ENCODE measurements at places on chromosomes 2 and 18.

DNA sequence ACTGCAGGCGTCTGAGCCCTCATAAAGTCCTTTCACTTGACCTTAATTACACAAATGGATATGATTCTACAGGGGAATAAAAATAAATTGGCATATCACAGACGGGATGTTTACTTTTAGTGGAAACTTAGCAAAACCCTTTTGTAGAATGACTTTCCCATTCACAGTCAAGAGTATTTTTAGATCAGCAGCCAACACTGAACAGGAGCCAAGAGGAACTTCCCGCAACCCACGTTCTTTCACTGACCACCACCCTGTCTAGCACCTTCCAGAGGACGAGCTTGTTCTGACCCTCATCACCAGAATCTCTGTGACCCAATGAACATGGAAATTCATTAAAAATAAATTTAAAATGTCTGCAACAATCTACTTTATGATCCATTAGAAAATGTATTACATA is 119.0 kb upstream of the SNTG2 start:
- no peak for DNase-seq

DNA sequence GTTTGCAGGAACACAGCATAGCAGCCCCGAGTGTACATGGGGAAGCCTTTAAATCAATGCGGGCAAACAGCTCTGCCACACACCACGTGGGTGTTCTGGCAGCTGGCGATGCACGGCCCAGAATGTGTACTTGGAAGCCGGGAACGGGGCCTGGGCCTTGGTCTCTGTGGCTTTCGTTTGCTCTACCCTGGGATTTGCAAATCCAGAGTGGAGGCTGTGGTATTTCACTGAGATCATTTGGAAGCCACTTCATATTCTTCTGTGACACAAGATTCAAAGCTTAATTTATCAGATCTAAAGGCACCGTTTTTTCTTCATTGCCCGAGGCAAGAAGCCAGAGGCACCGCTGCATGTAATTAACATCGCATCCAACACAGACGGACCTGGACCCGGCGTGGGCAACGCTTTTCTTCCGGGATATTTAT is 246.3 kb upstream of the MYT1L start:
- no peak for DNase-seq

GRCh38 chr2:235951493-235951892 is 216.7 kb downstream of the GBX2 start:
- no peak for DNase-seq

DNA sequence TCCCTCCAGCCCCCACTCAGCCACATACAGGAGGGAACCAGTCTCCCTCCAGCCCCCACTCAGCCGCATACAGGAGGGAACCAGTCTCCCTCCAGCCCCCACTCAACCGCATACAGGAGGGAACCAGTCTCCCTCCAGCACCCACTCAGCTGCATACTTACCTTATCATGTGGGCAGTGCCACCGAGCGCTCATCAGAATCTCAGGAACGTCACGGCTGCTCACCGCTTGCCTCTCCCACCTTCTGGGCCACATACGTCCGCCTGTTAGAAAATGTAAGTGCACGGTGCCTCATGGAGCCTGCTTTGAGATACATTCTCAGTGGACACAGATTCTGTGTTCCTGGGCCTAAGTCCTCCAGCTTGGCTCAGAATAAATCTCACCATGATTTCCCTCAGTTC is 124.8 kb downstream of the PXDN start:
- DNase-seq: no peak

DNA sequence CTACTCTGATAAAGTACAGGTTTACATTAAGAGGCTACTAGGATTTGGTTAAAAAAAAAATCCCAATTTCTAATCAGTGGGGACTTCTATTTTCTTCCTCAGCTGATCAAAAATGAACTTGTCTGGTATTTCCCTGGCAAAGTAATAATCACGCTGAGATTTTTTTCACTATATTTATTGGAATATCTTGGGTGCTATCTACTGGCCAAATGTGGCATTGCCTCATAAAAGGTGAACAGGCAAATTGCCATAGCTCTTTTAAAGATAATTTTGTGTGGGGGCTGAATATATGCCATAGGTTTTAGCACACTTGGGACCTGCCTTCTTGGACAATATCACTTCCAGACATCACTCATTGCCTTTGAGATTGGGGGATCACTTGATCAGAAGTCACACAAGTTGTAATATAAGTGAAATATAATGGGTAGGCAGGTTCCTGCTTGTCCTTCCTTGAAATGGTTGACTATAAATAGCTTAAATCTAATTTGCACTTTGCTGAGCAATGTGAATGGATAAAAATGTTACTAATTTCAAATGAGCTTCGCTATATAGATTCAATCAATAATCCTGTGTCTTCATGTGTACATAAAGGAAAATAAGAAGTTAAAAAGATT is 7.0 kb upstream of the NXPH2 start:
- no peak for DNase-seq

GRCh38 chr2:72923833-72924352 is 6.6 kb downstream of the EMX1 start:
- DNase-seq: no peak

DNA sequence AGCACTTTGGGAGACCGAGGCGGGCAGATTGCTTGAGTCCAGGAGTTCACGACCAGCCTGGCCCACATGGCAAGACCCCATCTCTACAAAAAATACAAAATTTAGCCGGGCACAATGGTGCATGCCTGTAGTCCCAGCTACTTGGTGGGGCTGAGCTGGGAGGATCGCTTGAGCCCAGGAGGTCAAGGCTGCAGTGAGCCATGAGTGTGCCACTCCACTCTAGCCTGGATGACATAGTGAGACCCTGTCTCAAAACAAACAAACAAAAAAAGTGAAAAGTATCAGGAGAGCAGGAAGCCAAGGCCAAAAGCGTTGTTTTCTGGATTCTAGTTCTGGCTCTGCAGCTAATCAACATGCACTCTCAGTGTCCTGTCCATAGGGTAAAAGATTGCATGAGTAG is 10.7 kb upstream of the CLASP1 start:
- DNase-seq: no peak

GRCh38 chr18:74497324-74497676 is 1.1 kb downstream of the CNDP2 start:
- no peak for DNase-seq

GRCh38 chr2:234099266-234099665 is 48.8 kb downstream of the SPP2 start:
- DNase-seq: no peak

DNA sequence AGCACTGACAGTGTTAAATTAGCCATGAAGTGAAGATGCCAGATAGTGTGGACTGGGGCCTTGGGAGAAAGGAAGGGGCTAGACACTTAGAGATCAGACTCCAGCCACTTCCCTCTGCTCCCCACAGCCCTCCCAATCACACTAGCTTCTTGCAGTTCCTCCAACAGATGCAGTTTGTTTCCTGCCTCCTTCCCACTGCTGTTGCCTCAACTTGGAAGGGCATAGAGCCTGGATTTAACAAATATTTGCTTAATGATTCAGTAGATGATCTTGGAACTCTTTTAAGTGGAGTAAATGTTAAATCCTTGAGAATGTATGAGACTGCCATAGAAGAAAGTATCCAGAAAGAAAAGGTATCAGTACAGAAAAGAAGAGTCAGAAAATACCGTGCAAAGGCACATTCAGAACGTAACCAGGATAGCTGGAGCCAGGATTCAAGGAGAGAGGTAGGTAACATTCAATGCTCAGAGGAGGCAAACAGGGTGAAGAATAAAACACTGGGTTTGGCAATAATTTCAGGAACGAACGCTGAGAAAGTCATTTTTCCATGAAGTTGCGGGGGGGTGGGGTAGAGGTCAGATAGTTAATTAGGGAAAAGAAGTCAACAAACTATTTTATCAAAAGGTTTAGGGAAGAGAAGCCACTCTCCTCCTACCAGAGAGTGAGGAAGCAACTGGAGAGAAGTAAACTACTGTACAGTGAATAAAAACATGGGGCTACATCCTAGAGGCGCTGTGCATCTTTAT is 1.3 kb upstream of the BZW1 start:
- no peak for DNase-seq

GRCh38 chr2:51723691-51724090 is 691.8 kb upstream of the NRXN1 start:
- no peak for DNase-seq

GRCh38 chr2:190959911-190960788 is 53.8 kb downstream of the STAT1 start:
- no peak for DNase-seq

DNA sequence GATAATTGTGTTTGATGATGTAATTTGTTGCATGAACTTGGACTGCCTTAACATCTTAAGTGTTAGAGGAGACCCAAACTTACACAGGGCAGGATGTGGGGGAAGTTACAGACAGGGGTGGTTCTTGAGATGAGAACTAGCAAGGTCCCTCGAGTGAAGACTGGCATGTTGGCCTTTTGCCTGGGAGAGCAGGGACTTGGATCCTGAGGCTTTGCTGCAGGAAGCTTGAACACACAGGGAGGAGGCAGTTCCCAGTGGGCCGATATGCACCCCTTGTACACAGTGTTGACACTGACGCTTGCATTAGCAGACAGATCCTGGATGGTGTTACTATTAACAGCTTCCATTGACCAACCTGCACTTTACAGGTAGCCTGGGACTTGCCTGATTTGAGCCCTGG is 47.5 kb downstream of the CHRNA1 start:
- no peak for DNase-seq

DNA sequence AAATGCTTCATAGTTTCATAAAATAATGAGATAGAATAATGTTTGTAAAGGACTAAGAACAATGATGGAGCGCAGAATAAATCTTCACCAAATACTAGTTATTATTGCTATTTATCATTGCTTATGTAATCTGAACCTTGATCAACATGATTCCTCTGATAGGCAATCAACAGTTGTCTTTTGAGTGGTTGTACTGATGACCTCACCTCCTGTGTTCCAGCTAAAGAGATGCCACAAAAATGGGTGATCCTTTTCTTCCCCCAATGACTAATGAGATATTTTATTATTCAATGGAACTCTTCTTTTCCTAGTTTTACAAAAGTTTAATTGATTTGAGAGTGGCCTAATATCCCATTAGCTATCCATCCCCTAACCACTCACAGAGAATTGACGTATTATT is 784.0 kb upstream of the FSHR start:
- no peak for DNase-seq

DNA sequence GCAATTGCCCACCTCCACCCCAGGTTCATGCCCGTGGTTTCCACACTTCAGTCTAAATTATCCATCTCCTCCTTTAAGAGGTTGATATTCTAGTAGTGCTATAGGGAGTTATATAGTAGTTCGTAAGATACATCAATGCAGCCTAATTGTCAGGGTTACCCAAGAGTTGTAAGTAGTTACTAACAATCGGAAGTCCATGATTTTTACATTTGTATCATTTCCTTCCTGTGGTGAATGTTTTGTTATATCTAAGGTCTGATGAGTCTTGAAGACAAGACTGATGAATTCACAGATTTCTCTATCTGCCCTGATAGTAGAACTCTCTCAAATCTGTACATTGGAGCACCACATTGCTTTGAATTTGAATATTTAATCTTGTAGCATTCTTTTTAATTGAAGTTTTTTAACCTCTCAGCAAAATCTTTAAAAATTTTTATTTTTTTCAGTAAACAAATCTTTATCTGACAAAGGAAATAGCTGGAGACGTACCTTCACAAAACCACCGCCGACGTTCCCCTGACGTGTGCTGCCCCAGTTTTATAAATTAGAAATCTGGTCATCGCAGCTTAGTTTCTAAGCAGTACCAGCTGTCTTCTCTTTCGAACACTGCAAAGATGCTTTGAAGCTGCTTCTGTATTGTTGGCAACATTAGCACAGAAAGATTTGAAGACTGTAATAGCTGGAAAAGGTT is 264.5 kb downstream of the SOCS6 start:
- DNase-seq: no peak
